Brain pericyte (primary cell): ENCODE measurements at places on chromosomes 4 and X.

DNA sequence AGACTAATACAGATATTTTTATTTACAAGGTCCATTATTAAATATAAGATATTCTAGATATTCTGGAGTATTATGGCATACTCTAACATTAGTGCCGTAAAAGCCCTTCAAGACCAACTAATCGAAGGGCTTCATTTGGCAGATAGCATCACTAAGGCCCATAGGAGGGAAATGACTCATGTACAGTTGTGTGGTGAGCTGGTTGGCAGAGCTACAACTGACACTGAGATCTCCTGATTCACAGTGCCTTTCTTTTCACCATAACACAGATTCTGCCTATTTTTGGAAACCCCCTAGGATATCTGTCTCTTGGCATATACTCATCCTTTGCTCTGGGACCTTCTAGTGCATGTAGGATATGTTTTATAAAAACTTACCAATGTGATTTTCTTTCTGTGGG, 201.7 kb upstream of the AFF2 start:
- DNase-seq, result no peak

- no peak for DNase-seq
These were observed 1080.9 kb upstream of the TENM3 start for GRCh38 chr4:181162266-181162665.

- DNase-seq, result no peak
These were observed 76.7 kb downstream of the TAB3 start for GRCh38 chrX:30812326-30812725.

DNA sequence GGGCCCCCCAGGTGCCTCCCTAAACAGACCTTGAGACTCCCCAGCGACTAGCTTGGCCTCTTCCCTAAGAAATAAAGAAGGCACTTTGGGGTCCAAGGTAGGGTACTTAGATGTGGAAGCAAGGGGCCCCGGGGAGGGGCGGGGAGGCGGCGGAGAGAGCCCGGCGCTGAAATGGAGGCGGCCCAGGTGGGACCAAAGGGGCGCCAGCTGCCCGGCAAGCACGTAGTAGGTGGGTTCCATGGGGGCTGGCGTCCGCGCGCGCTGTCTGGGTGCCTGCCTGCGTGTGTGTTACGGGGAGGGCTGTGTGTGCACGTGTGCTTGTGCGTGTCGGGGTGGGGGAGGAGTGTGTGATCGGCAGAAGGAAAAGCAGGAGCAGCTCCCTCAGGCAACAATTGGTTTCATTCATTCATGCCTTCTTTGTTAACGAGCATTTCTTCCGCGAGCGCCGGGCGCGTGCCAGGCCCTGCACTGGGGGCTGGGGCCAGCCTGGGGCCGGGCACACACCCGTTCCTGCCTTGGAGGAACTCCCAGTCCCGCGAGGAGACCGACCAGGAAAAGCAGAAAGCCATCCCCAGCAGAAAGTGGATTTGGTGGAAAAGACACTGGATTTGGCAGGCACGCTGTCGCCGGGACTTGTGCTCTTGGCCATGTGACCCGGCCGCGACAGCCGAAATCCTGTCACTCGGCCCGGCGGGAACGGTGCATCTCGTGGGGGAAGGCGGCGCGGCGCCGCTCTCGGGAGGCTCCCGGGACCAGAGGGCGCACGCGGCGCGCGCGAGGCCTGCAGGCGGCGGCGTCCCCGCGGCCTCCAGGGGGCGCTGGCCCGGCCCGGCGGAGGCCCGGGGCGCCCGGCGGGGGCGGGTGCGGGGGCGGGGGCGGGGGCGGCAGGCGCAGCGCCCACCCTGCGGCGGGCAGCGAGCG, 3.3 kb upstream of the DUSP9 start:
- DNase-seq, result no peak

GRCh38 chr4:77776182-77777134, 42.7 kb downstream of the CNOT6L start:
- no peak for DNase-seq

DNA sequence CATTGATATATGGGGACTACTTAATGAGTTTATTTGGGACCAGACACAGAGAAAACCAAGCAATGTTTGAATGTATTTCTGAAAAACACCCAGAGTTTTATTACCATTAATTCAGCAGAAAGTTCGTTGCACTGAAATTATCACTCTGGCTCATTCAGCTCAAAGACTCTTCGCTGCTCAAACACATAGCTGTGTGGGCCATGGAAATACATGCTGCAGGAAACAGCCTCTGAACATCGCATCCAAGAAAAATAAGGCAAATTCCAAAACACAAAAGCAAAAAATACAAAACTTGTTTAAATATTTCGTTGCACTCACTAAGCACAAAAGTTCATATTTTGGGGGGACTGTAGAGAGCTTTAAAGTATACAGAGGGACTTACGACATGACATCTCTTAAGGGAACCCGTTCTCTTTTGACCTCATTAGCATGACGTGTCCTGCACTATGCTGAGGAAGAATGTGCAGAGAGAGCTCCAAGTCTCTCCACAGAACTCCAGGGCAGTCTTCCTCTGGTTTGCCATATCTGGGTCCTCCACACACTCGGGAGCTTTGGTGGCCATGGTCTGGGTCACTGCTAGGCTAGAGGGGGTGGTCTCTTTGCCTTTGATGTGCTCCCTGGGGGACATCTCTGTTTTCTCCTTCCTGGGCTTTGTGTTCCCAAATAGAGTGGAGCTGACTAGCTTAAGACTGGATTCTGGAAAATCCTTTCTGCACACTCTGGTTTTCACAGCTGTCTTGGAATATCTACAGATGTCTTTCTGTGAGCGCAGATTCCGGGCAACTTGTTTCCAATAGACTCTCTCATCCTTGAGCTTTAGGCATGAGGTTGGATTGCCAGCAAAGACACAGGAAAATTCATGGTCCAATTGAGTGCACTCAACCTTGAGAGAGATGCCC, 2.8 kb downstream of the FGFBP1 start:
- DNase-seq, result no peak

- no peak for DNase-seq
These were observed 93.4 kb downstream of the TENT5D start for GRCh38 chrX:80513625-80514024.

GRCh38 chr4:187417721-187418120, 577.9 kb upstream of the ZFP42 start:
- DNase-seq, result no peak

GRCh38 chr4:112531146-112531545, 15.2 kb upstream of the NEUROG2 start:
- no peak for DNase-seq

DNA sequence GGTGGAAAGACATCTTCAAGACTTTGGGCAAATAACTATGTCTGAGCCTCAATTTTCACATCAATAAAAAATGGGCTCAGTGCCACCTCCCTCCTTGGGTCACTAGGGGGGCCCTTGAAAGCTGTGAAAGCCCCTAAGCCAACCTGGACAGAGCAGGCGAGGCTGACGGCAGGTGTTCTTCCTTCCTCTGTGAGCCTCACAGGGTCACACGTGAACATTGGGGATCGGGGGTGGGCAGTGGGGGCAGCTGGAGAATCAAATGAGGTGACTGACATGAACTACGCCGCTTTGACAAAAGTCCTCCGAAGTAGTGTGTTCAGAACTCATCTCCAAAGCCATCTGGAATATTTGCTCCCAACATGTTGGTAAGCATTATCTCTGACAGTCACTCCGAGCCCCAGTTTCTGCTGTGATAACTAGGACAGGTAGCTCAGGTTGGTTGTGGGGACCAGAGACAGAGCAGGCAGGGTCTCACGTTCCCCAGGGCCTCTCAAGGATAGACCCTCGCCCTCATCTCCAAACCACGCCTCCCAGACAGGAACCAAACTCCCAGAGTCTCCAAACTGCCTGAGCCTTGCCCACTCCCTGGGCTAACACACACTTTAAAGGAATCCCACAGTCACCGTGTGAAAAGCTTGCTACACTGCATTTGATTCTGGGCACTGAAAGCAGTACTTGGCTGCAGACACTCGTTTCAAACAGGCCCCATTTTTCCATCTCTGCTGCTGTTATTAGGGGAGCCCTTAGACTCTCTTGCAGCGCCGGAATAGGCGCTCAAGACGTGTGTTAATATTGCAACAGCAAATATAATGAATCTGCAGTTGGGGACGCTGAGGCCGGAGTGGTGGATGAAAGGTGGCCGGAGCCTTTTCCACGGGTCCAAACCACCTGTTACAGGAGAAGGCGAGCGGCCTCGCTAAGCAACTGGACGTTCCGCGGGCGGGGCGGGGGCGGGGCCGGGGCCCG, 717 bp upstream of the WFS1 start:
- DNase-seq, result no peak

GRCh38 chr4:7658341-7659204, 223.8 kb upstream of the PSAPL1 start:
- no peak for DNase-seq

- no peak for DNase-seq
These were observed 82.4 kb downstream of the MTNR1A start for GRCh38 chr4:186472948-186473347.

GRCh38 chr4:176150356-176150682, 45.1 kb downstream of the SPATA4 start:
- no peak for DNase-seq

DNA sequence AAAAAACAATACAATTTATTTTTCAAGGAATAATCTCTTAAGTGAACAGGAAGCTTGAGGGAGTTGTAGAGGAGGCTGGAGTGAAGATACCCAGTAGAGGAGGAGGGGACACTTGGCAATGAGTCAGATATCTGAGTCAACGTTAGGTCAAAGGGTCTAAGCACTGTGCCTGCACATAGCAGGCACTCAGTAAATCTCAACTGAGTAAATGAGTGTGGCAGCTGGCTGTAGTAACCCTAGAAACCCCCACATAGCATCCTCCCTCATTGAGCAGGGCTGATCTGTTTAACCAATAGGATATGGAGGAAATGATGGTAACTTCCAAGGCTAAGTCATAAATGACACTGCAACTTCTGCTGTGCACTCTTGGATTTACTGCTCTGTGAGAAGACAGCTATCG, 186.0 kb upstream of the FAM241A start:
- no peak for DNase-seq

- DNase-seq, result no peak
These were observed 12.5 kb upstream of the PLK4 start for GRCh38 chr4:127868196-127868595.

DNA sequence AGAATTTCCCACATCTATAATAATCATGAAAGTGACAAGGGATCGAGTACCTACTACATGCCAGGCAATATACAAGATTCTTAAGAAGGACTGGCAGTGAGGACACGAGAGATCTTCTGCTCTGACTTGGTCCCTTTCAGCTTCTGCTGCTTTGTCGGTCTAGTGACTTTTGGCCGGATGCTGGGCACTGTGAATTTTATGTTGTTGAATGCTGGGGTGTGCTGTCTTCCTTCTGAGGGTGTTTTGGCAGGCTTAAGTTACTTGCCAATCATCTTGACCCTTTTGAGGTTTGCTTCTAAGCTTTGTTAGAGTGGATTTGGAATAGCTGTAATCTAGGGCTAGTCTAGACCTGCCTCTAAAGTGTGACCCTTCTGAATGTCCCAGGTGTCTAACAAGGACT, 23.5 kb downstream of the NAT8L start:
- no peak for DNase-seq

DNA sequence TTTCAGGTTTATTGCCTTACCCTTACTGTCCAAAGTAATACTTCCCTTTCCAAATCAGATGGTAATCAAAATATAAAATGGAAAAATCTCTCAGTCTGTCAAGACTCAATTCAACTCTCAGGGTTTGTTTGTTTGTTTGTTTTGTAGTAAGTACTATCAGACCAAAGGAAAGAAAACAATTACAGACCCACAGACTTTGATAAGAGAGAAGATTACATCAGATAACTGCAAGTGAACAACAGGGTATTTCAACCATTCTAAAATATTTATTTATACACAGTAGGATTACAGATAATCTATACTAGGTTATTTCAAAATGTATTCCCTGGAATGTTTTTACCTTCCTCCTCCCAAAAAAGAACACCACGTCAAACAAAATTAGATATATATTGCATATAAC, 28.9 kb downstream of the FBXO8 start:
- no peak for DNase-seq

GRCh38 chr4:166965562-166965961, 268.7 kb downstream of the SPOCK3 start:
- no peak for DNase-seq

- no peak for DNase-seq
These were observed 168.6 kb downstream of the PTTG2 start for GRCh38 chr4:38128478-38129459.

GRCh38 chrX:55794405-55794804, 76.9 kb downstream of the RRAGB start:
- no peak for DNase-seq

GRCh38 chr4:136784326-136784725, 748.0 kb downstream of the PCDH18 start:
- no peak for DNase-seq

GRCh38 chrX:153537080-153537479, 19.6 kb downstream of the ATP2B3 start:
- no peak for DNase-seq

DNA sequence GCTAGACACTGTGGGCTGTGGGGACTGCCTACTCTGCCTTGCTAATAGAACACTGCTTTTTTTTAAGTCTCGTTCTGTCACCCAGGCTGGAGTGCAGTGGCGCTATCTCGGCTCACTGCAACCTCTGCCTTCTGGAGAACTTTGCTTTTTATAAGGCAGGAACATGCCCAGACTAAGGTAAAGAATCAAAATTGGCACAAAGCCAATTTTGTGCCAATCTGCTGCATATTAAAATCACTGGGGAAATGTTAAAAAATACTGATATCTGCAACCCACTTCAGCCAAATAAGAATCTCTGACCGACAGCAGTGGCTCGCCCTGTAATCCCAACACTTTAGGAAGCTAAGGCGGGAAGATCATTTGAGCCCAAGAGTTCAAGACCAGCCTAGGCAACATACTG, 36.5 kb upstream of the CEP135 start:
- DNase-seq, result no peak

DNA sequence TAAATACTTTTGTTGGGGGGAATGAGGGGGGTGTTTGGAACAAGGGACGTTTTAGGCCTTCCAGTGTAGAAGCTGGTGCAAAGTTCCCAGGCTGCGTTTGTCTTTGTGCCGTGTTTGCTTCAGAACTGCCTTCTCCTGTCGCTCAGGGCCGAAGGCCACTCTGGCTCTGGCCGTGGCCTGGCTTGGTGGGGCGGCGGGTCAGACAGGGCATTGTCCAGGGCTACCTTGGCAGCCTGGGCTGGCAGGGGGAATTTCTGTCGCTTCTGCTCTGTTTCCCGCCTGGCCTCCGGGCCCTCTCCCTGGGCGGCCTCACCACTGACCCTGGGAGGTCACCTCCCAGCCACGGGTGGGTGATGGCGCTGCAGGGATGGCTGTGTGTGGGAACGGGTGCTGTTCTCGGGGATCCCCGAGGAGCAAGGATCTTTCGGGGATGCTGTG, 140.0 kb downstream of the COL4A6 start:
- DNase-seq, result no peak

- no peak for DNase-seq
These were observed 21.6 kb upstream of the FGG start for GRCh38 chr4:154634058-154634457.

DNA sequence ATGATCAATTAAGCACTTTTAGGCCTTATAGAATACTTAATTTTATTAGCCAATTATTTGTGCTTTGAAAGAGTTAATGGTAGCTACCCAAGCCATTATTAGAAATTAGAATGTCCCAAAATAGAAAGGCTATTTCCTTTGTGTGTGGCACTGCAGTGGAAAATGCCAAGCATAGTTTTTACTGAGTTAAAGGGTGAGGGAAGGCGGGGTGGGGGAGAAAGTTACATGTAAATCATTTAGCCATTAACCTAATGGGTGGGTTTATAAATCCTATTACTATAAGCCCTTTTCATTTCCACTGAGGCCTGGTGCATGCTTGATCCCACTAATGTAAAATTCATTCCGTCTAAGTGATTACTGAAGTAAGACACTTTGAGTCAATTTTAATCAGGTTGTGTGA, 105.8 kb downstream of the POLA1 start:
- DNase-seq, result no peak
